Stimulated activated CD4-positive, alpha-beta T cell treated with anti-CD3 and anti-CD28 coated beads, TNF-alpha, amount 100 ng/mL, for 48 hours (primary cell): ENCODE measurements at places on chromosomes 16 and 17.

DNA sequence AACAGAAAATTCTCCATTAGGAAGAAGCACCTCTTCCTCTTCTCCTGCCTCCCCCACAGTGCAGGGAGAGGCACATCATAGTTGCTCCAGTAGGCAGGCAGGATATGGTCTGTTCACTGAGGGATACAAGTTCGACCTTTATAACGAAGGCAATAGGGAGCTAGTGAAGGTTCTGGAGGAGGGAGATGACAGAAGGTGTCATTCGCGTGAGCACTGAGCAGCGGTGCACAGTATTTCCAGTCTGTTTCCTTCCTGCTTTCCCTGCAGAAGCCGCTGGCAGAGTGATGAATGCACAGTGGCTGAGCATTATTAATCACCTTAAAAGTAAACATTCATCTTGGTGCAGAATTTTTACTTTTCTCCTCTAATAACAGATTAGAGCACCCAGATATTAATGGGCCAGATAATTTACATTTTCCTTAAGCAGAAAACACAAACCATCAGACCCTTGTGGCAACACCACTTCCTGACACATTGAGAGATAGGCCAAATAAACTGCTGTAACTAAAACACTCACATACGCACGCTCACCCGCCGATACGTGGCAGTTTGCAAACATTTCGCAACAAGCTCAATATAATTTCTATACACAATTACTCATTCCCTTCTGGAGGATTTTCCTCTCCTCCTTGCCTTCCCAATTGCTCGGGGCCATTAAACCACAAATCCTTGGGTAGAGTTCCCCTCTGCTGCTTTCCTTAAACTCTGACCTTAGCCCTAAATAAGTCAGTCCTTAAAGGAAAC is 69.5 kb downstream of the AIPL1 start:
- no peak for DNase-seq

DNA sequence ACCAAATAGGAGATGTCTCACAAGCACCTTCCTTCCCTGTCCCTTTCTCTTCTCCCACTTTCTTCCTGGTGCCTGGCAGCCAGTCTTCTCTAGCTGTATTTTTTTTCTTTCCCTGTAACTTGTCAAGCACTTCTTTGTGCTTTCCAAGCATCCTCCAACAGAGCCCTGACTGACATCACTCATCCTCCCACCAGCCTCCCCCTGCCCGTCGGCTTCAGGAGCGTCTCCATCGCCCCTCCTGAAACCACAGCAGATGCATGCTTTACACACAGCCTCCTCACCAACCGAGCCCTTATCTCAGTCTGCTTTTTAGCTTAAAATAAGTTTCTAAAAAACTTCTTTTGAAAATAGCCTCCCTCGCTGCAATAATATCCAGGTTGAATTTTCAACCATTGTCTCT is 268.7 kb upstream of the CDH5 start:
- no peak for DNase-seq

GRCh38 chr16:58506241-58507194 is 6.6 kb downstream of the NDRG4 start:
- DNase-seq, result no peak

DNA sequence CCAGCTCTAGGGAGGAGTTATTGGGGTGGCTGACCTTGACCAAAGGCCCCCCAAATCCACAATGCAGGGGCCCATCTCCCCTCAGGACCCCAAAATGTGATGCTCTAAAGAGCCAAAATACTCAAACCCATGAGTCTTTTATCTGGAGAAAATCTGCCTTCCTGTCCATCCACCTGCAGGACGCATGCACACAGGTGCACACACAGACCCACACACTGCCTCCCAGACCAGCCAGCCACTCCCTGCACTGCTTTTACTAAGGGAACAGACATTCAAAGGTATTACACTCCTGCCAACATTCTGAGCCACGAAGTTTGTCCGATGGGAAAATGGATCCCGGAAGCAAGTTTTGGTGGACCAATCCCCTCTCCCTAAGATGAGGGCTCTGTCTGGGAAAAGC is 76.1 kb upstream of the CDH5 start:
- no peak for DNase-seq

- no peak for DNase-seq
These were observed 43.2 kb downstream of the CUEDC1 start for GRCh38 chr17:57911834-57912673.

- DNase-seq, result no peak
These were observed 2.7 kb downstream of the ACOX1 start for GRCh38 chr17:75976175-75976848.
